ENCODE measurements at places on chromosomes 5 and 9.

- DNase-seq = no peak
Measured at GRCh38 chr5:154447089-154447725, 1.4 kb downstream of the SAP30L start.

DNA sequence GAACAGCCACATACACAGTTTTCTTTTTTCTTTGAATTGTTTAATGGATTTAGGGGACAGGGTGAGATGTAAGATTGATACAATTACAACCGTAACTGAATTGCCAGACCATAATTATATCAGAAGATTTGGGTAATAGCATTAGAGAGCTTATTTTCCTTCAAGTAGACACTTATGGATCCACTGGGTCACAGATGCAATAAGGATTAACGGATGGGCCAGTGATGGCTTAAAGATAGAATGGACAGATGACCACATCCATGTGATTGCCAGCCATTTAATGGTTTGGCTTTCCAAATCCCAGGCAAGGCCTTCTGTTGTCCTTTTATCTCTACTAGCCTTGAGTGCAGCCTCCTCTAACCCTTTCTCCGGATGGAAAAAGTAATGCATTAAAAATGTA is 94.7 kb upstream of the NUDT12 start:
- DNase-seq = no peak

DNA sequence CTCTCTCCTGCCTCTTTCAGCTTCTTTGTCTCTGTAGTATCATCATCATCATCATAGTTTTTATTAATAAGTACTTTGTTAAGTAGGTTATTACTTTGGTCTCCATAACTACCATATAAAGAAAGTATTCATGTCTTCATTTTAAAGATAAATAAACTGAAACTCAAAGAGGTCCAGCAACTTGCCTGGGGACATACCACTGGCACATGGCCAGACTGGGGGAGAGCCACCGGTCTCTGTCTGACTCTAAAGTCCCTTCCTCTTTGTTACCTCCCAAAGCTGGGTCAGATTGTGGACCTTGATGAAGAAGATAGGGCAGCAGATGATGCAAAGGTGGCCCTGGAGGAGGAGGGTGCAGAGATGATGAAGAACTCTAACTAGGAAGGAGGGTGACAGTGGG is 8.5 kb downstream of the CDX1 start:
- DNase-seq = no peak

DNA sequence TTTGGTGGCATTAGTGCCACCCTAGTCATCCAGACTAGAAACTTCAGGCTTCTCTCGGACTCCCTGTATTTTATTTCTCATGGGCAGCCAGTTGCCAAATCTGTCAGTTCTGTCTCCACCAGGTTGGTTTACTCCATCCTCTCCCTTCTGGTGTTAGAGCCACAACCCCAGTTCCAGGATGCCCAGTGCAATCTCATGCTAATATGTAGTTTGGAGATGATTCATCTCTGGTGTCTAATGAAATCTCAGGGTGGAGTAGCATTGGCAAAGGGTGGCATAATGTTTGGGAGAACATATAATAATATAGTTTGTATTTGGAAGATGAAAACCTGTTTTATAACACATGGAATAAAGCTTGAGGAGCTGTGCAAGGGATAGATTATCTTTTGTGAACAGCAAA is 30.2 kb downstream of the SLC46A2 start:
- DNase-seq = no peak

DNA sequence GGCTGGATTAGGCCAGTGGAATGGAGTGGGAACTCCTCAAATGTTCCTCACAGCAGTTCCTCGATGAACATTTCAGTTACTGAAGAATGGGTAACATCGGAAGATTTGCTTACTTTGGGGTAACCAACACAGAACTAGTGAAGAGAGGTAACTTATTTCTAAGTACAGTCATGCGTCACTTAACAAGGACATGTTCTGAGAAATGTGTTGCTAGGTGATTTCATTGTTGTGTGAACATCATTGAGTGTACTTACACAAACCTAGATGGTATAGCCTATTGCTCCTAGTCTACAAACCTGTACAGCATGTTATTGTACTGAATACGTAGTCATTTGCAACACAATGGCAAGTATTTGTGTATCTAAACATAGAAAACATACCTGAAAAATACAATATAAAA is 228.3 kb downstream of the MAST4 start:
- DNase-seq = no peak

- DNase-seq = no peak
Measured at GRCh38 chr9:86670076-86670475, 277.2 kb downstream of the GAS1 start.

DNA sequence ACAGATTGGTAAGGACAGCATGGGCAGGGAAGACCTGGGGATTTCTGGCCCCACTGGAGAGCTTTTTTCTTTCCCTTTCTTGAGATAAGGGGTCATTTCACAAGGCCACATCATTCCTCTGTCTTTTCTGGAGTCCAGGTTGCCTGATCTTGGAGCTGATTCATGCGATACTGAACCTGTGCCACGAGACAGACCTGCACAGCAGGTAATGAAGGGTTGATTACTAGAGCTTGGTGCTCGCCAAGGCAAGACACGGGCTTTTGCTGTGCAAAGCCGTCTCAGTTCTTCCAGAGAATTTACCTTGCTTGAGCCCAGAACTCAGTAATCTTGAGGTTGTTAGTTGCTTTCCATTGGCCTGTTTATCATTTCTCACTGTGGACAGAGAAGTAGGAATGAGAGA is 39.2 kb downstream of the NUP188 start:
- no peak for DNase-seq
